NCI-H460 (cell line): ENCODE measurements at places on chromosomes 12 and 14. TPM values are rescaled to one million over a fixed set of nuclear protein-coding genes. Genes with fewer than 3 reads are reported as not detected.
A peak's percentile ranks its signal among the peaks of the same experiment; 100 is the strongest.

The ANO4 gene
- total RNA-seq = not detected in 2 replicates

The HOXC9 gene
- total RNA-seq = 3.7 and 3.8 TPM in 2 replicates

DNA sequence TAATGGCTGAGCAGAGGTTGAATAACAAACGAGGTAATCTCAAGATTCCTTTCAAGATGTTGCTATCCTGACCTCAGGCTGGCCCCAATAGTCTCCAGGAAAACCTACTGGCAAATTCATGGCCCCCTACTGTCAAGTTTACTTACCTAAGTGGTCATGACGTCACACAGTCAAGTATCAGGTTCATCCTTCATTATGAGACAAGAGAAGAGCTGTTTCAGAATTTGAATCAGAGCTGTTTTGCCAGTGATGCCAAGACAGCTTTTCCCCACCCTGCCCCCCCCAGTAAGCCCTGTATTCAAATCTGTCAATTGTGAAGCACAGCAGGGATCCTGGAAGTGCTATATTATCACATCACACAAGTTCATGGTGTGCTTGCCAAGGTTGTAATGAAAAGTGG is 509.6 kb downstream of the NOVA1 start:
- no peak for DNase-seq

The PYGL gene
- 255 and 258 TPM in 2 replicates for total RNA-seq

- DNase-seq = no peak
These were observed 36.9 kb upstream of the FBXO21 start for GRCh38 chr12:117227000-117227653.

The MYH6 gene
- not detected in 2 replicates for total RNA-seq

DNA sequence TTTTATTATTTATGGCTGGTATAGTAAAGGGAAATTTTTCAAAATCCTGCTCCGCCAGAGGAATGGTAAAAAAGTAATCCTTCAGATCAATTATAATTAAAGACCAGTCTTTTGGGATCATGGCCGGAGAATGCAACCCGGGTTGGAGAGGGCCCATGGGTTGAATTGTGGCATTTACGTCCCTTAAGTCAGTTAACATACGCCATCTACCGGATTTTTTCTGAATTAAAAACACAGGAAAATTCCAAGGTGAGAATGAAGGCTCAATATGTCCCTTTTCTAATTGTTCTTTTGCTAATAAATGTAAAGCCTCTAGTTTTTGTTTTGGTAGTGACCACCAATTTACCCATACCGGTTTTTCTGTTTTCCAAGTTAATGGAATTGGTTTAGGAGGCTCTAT is 602.8 kb downstream of the ALG10 start:
- DNase-seq = peak; percentile 8

GRCh38 chr14:91548108-91548507 is 38.0 kb upstream of the PPP4R3A start:
- no peak for DNase-seq

- no peak for DNase-seq
These were observed 1.0 kb downstream of the DNAJC14 start for GRCh38 chr12:55828357-55828756.

GRCh38 chr12:1790444-1790843 is 29.9 kb upstream of the LRTM2 start:
- no peak for DNase-seq

The COL2A1 gene
- total RNA-seq = 4.0 and 4.8 TPM in 2 replicates

GRCh38 chr14:100025111-100025510 is 40.1 kb upstream of the EVL start:
- DNase-seq = peak; percentile 56

DNA sequence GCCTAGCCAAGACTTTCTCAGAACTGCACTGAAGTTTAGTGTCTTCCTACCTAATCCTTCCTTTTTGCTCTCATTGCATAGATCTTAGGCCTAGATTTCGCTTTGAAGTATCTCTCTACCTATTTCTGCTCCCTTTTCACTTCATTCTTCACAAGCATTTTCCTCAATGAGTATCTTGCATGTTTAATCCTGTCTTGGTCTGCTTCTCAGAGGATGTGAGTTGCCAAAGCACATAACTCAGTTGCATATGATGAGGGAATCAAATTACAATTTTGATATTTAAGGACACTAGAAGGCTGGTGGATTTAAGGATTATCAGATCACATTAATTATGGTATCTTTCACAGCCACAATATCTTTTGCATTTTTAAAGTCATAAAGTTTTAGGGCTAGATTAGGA is 195.5 kb upstream of the DAAM1 start:
- DNase-seq = no peak

DNA sequence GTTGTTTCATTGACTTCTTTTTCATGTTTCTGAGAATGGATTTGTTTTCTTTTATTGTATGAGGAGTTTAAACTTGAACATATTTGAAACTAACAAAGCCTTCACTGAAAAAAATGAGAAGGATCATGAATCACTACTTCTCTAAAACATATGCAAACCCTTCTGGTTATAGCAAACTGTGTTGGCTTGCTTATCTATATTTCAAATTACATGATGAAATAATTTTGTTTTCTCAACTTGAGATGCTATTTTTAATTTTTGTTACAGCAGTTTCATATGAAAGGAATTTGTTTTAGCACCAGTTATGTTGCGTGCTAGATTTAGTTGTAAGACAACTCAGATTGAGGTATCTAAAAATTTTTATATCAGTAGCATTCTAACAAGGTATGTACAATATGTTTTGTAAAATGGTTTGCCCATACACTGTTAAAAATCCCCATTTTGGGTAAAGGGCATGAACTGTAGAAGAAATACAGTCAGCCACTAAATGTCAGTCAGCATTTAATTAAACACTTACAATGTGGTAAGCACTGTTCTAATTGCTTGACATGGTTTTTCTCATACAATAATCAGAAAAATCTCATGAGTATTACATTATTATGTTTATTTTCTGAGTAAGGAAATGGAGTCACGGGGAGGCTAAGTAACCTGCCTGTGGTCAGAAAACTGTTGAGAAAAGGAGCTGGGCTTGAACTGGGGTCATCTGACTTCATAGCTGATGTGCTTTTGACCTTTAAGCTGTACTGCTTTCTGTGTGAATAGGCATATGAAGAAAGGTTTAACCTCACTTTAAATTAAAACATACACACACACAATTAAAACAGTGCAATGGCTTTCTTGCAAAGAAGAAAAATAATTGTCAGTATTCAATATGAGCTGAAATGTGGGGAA is 105.7 kb downstream of the PLEKHA5 start:
- no peak for DNase-seq
